ENCODE measurements at places on chromosomes 6 and 20.
A peak's percentile ranks its signal among the peaks of the same experiment; 100 is the strongest.

DNA sequence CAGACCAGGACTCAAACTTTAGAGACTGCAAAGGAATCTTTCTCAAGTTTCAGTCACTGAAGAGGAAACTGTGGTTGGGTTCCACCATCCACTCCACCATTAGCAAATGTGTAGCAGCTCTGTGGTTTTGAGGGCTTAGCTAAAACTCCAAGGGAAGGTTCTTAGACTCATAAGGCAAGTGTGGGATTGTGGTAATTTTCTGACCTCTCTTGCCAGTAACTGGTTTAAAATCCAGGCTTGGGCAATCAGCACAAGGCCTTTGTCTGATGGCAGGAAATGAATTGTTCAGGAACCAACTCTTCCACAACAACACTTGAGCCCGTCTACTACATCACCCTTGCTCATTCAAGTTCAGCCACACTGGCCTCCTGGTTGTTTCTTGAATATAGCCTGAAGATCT, 68.6 kb upstream of the FBXL4 start:
- DNase-seq = no peak

DNA sequence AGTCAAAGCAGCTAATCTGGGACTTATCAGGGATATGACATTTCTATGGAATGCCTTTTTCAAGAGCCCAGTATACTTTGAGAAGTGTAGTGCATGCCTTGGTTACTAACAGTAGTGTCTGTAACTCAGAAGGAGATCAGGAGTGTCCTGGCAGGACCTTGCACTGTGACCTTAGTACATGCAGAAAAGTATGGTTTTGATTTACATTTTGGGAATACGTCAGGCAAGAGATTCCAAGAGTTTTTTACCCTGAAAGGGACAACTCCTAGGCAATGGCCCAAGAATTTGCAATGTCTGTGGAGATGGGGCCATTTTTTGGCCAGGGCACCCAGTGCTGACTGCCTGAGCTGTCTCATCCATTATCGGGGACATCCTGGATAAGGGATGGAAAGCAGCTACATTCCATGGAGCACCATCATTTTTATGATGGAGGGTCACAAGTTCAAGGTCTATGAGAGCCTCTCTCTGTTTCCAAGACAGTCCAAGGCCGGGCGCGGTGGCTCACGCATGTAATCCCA, 80.2 kb downstream of the FAM50B start:
- DNase-seq = no peak

- DNase-seq = no peak
Measured at GRCh38 chr6:164151161-164152120, 736.9 kb downstream of the QKI start.

- no peak for DNase-seq
Measured at GRCh38 chr20:896501-897025, 19.6 kb downstream of the ANGPT4 start.

DNA sequence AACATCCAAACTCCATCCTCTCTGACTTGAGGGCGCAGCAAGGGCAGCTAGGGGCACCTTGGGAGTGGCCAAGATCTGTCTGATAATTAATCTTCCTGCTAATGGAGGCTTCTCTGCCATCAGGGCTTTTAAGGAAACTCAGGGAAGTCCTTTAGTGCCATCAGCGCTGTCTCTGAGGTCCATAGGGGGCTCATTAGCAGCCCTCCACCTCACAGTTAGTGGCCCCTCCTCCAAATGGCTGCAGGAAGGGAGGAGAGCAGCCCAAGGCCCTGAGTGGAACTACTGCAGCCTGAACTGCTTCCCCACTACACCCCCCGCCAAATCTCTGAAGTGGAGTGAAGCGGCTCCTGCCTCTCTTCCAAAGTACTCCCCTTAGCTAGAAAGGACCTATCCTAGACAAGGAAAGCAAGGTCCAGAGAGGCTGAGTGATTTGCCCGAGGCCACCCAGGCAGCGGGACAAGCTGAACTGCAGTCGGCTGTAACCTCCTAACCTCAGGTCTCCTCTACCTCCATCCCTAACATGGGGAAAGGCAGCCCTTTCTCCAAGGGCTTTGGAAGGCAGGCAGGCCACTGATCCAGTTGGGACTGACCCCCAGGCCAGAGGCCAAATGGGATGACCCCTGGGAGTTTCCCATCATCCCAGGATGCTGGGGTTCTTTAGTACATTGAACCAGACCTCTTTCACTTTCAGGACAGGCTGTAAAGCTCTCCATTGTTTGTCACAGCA, 39.5 kb upstream of the ZFAND3 start:
- no peak for DNase-seq

- no peak for DNase-seq
Measured at GRCh38 chr6:46994933-46995332, 47.2 kb downstream of the ADGRF1 start.

- DNase-seq = no peak
Measured at GRCh38 chr20:42442716-42443115, 747.0 kb downstream of the PTPRT start.

GRCh38 chr20:5197847-5198650, 71.2 kb downstream of the CDS2 start:
- no peak for DNase-seq

GRCh38 chr6:38445925-38446324, 193.8 kb downstream of the BTBD9 start:
- no peak for DNase-seq

GRCh38 chr6:63458480-63459115, 113.7 kb upstream of the LOC128125822 start:
- no peak for DNase-seq

DNA sequence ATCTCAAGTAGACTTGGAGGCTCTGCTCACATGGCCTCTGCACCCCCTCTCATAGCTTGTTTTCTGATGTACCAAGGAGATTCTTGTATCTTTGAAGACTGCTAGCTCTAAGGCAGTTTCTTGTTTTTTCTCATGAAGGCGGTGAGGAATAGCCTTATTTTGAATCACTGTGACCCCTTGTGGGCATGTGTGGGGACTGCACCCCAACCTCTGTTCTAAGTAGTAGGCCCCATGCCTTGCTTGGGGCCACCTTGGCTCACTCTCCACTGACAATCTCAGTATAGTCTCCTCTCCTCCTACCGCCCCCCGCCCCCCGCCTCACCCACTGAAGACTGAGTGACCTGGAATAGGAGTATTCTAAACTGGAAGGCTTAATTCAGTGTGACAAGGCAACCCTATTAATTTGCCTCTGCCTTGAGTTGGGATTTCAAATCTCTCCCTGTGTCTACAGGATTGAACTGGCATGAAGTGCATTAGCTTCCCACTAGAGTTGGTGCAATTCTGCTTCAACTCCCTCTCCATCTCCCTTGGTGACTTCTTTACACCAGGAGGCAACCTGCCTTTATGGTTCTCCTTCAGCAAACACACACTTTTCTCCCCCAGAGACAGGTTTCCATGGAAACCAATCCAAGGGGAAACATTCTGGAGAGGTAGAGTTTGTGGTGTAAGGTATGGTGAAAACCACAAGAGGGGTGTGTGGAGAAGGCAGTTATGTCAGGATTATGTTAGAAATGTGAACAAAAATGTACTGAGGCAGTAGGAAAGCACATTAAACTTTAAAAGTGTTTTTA, 75.4 kb upstream of the ECI2 start:
- DNase-seq = peak; percentile 52

DNA sequence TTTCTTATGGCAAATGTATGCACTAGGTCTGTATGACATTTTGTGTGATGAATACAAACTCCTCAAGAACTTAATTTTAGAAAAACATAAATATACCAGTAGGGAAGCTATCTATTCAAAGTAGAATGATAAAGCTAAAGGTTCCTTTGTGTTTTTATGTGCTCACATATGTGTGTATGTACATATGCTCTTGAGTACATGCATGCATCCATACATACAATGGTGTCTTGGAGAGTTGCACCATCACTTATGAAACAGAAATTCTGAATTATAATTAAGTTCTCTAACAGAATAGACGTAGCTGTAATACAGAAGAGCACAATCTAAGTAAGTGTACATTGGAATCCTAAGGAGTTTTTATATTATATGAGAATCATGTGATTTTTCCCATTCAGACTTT, 2.3 kb downstream of the NKAIN2 start:
- DNase-seq = no peak

GRCh38 chr6:53615633-53616449, 49.7 kb downstream of the KLHL31 start:
- DNase-seq = no peak

DNA sequence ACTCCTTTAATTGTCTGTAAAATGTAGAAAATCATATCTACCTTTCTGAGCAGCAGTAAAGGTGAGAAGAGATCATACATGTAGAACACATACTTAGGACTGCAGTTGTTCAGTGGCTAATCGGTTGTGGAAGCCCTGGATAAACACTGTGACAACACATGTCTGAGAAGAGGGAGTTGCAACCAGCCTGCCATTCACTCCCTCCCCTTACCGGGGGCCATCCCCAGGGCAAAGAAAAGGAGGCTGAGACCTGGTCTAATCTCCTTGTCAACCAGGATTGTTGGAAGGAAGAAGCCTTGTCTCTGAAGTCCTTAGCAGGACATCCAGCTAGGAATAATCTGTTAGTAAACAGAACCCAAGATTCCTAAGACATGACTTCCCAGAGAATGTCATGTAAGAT, 462.5 kb upstream of the AGPAT4 start:
- no peak for DNase-seq

- DNase-seq = no peak
Measured at GRCh38 chr20:60352017-60352416, 393.8 kb downstream of the CDH26 start.

GRCh38 chr20:1232286-1233111, 6.7 kb downstream of the RAD21L1 start:
- no peak for DNase-seq

GRCh38 chr20:21393816-21394519, 3.4 kb downstream of the NKX2-4 start:
- no peak for DNase-seq

- DNase-seq = no peak
Measured at GRCh38 chr6:136500414-136500813, 49.8 kb downstream of the MAP7 start.

DNA sequence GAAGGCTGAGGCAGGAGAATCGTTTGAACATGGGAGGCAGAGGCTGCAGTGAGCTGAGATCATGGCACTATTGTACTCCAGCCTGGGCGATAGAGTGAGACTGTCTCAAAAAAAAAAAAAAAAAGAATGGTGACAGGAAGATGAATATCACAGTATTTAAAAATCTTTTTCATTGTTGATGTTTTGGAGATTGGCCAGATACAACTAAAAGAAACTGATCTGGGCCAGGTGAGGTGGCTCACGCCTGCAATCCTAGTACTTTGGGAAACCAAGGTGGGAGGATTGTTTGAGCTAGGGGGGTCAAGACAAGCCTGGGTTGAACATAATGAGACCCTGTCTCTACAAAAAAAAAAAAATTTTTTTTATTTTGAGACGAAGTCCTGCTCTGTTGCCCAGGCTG, 52.1 kb downstream of the TRAF3IP2 start:
- DNase-seq = no peak

GRCh38 chr20:23672158-23672557, 16.7 kb downstream of the CST4 start:
- DNase-seq = no peak

- no peak for DNase-seq
Measured at GRCh38 chr6:43334466-43335095, 26.0 kb upstream of the CRIP3 start.

- DNase-seq = no peak
Measured at GRCh38 chr6:44730771-44731391, 343.4 kb downstream of the CDC5L start.

DNA sequence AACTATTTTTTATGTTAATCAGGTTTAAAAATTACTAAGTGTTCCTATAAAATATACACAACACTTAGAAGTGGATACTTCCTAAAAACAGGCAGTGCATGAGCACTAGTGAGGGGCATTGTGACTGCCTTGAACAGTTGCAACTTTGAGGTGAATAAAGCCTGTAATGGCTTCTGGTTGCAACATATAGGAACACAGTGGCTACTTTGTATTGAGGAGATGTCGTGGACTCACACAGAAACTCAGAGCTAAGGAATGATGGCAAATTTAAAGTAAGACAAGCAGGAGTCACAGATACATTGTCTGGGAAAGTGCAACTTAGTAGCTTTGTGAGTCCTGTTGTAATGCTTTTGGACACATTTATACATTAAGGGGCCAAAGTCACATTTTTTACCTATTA, 861 bp upstream of the HLA-A start:
- no peak for DNase-seq

GRCh38 chr20:20466341-20466879, 98.5 kb downstream of the INSM1 start:
- no peak for DNase-seq

GRCh38 chr20:57421253-57422220, 30.3 kb downstream of the RBM38 start:
- DNase-seq = no peak

DNA sequence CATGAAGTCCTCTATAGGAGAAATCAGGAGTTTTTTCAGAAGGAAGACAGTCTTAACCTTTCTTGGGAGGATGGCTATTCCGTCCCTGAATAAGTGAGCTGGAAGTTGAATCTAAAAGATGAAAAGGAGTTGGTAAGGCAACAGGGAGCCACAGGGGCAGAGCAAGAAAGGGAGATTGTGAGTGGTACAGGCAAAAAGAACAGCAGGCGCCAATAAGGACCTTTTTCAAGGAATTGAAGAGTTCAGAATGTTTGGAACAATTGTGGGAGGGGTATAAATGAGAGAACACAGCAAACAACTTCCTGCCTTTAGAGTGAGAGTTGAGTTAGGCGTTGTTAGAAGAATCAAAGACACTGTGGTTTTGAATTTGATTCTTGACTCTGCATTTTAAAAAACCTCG, 1003.7 kb downstream of the EPHA7 start:
- DNase-seq = no peak

GRCh38 chr6:13272131-13273046, 55.9 kb downstream of the TBC1D7 start:
- DNase-seq = no peak

DNA sequence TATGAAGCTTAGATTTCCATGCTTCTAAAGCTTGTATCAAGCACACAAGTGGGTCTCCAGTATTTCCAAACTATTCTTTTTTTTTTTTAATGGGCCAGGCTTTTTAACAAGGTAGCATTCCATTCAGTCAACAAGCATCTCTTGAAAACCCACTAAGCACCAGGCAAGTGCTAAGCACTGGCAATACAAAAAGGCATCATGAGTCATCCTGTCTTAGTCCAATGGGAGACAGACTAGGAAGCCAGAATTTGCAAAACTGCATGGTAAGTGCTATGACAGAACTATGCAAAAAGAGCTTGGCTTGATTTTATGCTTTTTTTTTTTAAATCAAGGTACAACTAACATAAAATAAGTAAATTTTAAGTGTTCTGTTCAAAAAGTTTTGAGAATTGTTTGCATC, 109.3 kb upstream of the DST start:
- no peak for DNase-seq

- no peak for DNase-seq
Measured at GRCh38 chr6:148697895-148698440, 48.9 kb upstream of the UST start.

DNA sequence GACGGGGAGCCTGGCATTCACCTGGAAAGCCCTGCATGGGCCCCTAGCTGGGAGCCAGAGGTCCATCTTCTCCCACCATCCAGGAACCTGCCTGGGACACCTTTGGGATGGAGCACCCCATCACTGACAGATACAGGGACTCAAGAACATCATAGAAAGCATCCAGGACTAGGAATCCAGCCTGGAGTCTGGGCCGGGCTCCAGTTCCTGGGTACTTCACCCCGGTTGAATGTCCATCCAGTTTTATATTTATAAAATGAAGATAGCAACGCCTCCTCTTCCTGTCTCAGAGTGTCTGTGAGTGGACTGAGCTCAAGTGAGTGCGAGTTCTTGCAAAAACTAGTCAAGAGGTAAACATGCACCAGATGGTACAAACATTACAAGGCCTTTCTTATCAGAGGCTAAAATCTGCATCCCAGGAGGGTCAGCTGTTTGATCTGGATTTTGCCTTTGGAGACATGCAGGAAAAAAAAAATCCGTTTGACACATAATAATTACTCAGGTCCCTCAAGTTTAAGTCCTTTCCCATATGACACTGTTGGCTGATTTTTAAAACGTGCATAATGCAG, 27.4 kb downstream of the ZC3H12D start:
- no peak for DNase-seq

Data from activated CD4-positive, alpha-beta T cell treated with anti-CD3 and anti-CD28 coated beads, Interleukin-2, amount 50 U/mL, for 4 hours (primary cell).